NCI-H1694 (cell line): ENCODE measurements at places on chromosomes 3 and 15.

- DNase-seq, result peak; percentile 87
These were observed 34.7 kb upstream of the RBP1 start for GRCh38 chr3:139574026-139574947.

- DNase-seq, result no peak
These were observed 13.5 kb downstream of the IQGAP1 start for GRCh38 chr15:90401495-90401894.

GRCh38 chr3:106035619-106036018 lies 166.8 kb upstream of the CBLB start:
- DNase-seq, result no peak

DNA sequence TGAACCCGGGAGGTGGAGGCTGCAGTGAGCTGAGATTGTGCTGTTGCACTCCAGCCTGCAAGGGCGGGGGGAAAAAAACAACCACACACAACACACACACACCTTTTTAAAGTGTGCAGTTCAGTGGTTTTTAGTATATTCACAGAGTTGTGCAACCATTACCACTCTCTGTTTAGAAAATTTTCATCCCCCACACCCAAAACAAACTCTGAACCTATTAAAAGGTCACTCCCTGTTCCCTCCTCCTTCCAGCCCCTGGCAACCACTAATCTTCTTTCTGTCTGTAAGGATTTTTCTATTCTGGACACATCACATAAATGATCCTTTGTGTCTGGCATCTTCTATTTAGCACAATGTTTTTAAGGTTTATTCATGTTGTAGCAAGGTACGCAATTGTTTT lies 159.1 kb downstream of the ATG7 start:
- no peak for DNase-seq

DNA sequence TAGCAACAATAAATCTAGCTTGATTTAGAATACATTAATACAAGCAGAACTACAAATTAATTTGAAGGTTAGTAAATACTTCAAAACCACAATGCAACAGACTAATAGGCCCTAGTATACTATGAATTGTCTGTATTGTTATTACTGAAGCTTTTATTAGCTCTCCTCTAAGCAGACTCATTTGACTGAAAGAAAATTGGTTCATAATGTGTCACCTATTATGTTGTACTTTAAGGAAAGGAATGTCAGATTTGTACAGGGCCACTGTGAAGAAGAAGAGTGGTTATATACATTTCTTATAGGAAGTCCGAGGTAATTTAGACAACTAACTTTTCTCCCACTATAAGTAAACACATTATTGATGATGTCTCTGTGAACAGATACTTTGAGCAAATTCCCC lies 954.5 kb downstream of the ZPLD1 start:
- DNase-seq, result no peak

DNA sequence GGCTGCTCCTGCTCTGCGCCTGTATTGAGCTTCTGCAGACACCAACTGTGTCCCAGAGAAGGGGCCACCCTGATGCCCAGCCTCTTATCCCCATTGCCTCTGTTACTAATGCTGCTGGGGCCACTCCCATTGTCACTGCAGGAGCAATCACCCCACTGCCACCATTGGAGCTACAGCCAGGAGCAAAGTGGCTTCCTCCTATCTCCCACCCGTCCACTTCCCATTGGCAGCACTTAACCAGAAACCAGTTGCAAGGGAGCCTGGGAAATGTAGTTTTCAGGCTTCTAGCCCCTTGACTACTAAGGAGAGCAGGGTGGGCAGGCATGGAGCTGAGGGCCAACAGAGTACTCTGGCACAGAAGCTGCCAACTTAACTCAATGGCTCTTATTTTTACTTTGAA lies 55.9 kb upstream of the KLF13 start:
- DNase-seq, result no peak

DNA sequence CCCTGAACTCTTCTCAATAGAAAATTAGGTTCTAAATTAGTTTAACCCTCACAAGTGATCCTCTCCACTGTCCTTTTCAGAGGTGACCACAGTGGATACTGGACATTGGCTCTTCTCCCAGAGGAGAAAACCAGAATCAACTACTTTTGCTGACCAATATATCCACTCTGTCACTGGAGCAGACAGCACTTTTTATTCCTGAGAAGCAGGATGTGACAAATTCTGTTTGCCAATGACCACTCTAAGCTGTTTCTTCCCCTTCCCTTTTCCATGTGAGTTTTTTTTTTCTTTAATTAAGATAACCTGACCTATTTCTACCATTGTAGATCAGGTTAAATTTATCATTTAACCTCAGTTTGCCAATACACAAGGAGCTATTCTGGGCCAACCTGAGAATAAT lies 79.7 kb upstream of the ZNF280D start:
- no peak for DNase-seq

GRCh38 chr15:36925653-36926426 lies 174.5 kb downstream of the MEIS2 start:
- no peak for DNase-seq

- DNase-seq, result no peak
These were observed 187.5 kb downstream of the SPATA16 start for GRCh38 chr3:172953571-172953970.

DNA sequence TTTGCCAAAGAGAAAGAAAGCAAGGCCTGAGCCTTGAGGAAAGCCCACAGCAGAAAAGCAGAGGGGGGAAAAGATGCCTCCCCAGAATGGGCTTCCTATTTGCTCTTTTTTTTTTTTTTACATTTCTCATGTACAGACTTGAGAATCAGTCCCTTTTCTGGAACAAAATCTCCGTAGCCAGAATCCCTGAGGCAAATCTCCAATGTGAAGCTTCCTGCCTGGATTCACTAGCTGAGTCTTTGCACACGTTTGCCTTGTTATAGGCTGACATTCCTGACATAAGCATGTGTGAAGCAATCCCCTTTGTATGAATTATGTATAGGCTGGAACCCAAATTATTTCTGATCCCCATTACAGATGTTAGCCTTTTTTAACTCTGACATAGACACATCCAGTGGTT lies 52.2 kb upstream of the ACTL6A start:
- DNase-seq, result no peak

DNA sequence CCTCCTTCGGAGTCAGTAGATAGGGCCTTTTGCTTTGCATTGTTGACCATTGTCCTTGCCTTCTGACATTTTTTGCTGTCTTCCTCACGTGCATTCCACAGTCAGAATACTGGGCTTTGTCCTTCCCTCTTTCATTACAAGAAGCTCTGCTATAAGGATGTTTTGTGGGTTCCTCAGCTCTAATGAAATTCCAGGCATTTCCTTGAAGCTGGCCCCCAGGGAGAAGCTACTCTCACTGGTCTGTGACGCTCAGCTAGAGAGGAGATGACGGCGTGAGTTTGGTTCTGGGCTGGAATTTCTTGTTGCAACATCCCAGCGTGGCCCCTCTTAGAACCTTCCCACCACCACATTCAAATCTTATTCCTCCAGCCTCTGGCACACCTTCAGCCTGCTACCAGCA lies 210.2 kb downstream of the TJP1 start:
- no peak for DNase-seq

DNA sequence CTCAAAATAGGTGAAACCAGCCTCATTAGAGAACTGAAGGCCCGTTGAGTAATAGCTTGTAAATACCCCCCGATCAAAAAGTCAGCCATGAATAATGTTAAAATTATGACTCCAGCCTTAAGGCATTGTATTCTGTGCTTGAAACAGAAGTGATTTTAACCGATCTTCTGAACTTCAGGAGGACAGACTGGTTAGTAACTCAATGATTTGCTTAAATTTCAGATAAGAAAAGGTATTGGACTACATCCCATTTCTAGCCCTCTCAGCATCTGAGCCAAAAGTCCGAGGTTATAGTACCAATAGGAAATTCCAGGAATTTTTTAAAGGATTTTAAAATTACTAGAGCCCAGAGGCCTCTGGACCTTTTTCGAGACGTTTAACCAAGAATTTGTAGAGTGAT lies 67.7 kb upstream of the FGF12 start:
- DNase-seq, result no peak

- DNase-seq, result no peak
These were observed 2.9 kb downstream of the MCTP2 start for GRCh38 chr15:94234300-94234699.

DNA sequence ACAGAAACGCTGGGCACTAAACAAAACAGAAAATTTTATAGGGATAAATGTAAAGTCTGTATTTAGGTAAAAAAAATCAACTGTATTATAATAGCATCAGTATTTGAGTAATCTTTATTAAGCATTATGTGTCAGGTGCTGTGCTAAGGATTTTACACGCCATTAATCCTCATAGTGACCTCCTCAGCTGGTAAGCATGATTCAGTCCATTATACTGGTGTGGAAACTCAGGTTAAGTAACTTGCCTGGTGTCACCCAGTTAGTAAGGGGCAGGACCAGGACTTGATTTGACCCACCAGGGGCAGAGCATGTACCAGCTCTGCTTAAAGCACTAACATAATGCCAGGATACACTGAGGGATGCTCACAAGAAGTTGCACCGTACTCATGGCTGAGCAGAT lies 4.8 kb downstream of the MYO5C start:
- DNase-seq, result no peak

DNA sequence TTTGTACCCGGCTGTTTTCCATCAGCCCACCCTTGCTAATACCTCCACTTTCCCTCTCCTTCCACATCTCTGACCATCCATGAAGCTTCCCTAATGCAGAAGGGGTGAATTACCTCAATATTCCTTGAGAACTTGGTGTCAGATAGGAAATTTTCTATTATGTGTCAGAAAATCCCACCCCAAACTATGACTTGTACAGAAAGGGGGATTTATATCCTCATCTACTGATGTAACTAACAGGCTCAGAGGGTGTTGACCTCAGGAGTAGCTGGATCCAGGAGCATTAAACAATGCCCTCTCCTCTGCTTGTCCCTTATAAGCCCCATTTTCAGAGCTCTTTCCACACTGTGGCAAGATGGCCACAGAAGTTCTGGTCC lies 242.8 kb upstream of the TLE3 start:
- DNase-seq, result no peak

GRCh38 chr3:53707222-53707621 lies 139.0 kb downstream of the CHDH start:
- no peak for DNase-seq

DNA sequence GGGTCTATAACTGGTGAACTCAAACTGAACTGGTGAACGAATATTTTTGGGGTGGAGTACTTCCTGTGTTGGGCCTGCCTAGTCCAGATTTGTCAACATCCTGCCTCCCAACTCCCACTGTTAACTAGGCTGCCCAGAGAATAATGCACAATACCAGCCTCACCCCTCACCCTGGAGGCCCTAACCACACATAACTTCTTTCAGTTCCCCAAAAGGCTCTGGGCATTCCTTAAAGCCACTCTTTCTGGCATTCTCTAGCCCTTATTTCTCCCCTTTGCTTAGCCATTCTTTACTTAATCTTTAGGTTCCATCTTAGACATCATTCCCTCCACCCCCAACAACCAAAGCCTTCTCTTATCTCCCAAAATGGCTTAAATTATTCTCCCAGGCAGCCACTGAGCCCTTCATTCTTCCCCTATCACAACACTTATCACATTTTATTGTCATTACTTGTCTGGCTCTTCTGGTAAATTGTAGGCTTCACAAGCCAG lies 9.1 kb upstream of the SEC11A start:
- DNase-seq, result no peak

- DNase-seq, result no peak
These were observed 118.3 kb upstream of the TUSC7 start for GRCh38 chr3:116591236-116591635.

- peak; percentile 61 for DNase-seq
These were observed 97.1 kb upstream of the CHL1 start for GRCh38 chr3:99506-99905.

DNA sequence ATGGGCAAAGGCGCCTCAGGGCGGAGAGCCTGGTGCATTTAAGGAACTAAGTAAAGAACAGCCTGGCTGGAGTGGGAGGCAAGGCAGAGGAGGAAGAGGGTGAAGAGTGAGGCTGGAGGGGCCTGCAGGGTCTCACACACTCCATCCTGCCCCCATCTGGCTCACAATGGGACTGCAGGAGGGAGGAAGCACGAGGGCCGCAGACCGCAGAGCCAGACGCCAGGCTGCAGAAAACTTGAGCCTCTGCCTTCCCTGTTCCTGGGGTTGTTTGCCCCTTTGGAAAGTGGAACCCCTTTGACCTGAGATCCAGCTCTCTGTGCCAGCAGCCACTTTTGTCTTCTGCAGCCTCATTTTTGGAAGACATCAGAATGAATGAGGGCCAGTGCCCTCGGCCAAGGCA lies 138.0 kb downstream of the SRGAP3 start:
- DNase-seq, result no peak

GRCh38 chr3:101531473-101532086 lies 18.6 kb upstream of the SENP7 start:
- DNase-seq, result no peak

DNA sequence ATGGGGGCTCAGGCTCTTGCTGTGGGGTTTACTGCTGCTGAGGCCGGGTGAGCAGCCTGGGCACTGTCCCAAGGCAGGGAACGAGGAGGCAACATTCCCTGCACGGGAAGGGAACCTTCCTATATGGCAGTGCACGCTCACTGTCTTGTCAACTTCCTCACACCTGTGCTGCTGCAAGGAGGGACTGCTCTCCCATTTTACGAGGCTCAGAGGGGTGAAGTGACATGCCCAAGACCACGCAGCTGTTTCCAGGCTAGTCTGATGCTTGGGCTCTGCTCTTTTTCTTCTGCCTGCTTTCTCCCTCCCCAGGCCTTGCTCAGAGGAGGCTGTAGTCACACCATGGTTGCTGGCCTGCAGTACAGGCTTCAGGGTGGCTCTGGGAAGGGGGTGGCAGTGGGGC lies 41.5 kb downstream of the SPSB4 start:
- no peak for DNase-seq

GRCh38 chr3:45180051-45180450 lies 33.9 kb upstream of the CDCP1 start:
- no peak for DNase-seq
